ENCODE measurements at places on chromosomes 2 and 18.
A peak's percentile ranks its signal among the peaks of the same experiment; 100 is the strongest.

GRCh38 chr18:57915248-57915647 is 112.1 kb upstream of the ATP8B1 start:
- no peak for DNase-seq

GRCh38 chr2:118878531-118879149 is 31.2 kb upstream of the EN1 start:
- DNase-seq, result peak; percentile 50

DNA sequence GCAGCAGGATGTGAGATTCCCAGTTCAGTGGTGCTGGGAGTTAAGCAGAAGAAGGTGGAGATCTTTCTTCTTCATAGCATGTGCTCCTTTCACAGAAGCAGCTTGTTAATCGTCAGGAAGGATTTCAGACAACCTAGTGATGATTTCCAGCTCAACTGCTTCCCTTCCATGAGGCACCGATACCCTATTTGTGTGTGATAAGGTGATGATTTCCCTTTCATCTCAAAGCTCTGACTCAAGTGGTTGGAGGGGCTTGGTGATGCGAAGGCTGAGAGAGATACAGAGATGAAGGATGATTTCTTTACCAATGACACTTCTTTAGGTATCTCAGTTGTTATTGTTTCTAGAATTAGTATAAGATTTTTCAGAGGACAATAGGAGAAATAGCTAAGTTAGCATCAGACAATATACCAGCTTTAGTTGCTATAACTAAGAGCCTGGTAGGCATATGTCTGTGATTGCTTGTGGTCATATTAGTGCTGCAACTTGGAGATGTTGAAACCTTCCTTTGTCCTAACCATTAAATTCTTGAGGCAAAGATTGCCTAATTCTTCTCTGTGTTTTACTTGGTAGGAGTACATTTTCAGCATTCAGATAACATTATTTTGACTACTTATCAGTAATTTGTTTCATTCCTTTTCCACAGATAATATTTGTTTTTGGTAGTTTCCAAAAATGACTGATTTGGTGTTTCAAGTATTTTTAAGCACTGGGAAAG is 111.3 kb downstream of the PLCL1 start:
- DNase-seq, result no peak

DNA sequence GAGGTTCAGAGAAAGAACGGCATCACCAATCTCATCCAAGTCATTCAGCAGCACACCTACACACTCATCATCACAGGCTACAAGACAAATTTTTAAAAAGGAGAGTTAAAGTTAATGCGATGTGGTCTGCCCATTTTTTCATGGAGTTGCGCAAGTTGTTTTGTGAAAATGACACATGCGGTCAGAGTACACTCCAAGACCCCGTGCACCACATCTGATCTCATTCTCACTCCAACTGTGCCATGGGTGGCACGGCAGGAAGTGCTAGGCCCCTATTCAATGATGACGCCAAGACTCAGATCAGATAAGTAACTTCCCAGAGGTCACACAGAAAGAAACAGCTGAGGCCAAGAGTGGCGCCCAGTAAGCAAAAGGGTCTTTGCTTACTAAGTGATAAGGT is 119.8 kb downstream of the LAMA1 start:
- no peak for DNase-seq

DNA sequence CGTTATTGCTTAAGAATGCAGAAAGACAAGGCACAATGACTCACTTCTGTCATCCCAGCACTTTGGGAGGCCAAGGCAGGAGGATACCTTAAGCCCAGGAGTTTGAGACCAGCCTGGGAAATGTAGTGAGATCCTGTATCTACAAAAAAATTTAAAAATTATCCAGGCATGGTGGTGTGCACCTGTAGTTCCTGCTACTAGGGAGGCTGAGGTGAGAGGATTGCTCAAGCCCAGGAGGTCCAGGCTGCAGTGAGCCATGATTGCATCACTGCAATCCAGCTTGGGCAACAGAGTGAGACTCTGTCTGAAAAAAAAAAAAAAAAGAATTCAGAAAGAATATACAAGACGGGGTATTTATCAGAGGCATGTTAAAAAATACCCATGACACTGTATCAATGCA is 182.0 kb upstream of the SPOPL start:
- no peak for DNase-seq

GRCh38 chr2:227849906-227850305 is 21.5 kb upstream of the DAW1 start:
- DNase-seq, result no peak

DNA sequence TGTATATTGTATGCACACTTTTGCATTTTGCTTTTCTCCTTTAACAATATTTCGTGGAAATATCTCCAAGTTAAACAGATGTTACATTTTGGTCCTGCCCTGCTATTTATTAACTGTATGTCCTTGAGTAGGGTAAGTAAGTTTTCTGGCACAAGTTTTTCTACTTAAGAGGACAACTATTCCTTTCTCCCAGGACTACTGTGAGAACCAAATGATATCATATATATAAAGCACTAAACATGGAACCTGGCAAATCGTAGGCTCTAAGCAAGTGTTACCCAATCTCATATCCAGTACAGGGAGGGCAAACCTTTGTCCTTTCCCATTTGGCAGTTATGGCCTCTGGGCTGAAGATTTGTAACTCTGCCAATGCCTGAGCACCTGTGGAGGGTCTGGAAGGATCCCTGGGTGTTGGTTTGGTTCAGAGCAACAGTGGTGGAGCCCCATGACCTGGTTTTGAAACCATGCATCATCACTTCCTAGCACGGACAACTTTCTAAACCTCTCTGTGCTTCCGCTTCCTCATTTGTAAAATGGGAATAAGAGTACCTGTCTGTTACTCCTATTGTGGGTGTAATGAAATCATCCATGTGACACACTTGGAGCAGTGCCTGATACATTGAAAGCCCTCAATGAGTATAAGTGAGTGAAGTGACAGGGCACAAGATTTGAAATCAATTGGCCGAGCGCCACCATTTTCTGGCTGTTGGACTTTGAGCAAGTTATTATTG is 28.3 kb upstream of the ICOS start:
- DNase-seq, result no peak

GRCh38 chr2:19035238-19035637 is 323.2 kb downstream of the OSR1 start:
- DNase-seq, result no peak

- peak; percentile 31 for DNase-seq
Measured at GRCh38 chr2:98869272-98869641, 66.8 kb downstream of the CRACDL start.

DNA sequence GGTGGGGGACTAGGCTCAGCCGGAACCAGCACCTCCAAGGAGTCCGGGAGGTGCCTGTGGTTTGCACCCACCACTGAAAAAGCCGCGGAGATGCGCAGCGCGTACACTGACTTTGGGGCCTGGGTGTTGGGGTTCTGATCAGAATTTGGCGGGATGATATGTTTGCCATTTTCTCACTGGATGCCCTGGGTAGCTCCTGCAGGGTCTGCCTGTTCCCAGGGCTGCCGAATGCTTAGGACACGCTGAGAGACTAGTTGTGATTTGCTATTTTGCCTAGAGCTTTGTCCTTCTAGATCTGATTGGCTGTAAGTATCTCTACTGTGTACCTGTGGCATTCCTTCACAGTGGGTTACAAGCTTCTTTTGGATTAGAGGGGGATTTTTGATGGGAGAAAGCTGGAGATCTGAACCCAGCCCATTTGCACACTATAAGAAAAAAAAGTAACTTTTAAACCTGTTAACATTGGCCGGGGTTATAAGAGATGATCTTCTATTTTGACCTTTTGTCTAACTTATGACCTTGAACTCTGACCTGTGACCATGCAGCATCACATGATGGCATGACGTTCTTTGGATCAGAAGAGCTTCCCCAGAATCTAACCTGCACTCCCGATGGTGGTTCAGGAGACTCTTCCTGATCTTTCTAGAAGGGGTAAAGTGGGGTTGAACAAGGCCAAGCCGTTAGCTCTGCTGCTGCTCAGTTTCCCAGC is 1.6 kb downstream of the KCNE4 start:
- DNase-seq, result peak; percentile 89

- DNase-seq, result no peak
Measured at GRCh38 chr2:170409164-170409535, 231.2 kb downstream of the MYO3B start.

- no peak for DNase-seq
Measured at GRCh38 chr18:39198376-39198775, 1632.8 kb upstream of the CELF4 start.

DNA sequence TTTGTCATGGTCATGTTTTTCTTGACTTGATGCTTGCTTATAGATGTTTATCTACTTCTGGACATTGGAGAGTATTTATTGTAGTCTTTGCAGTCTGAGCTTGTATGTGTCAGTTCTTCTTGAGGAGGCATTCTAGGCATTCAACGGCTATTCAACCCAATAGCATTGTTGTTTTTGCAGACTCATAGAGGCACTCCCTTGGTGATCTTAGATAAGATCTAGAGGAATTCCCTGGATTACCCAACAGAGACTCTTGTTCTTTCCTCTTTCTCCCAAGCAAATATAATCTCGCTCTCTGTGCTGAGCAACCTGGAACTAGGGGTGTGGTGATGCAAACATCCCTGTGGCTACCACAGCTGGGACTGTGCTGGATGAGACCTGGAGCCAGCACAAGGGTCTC is 40.4 kb downstream of the SYT4 start:
- no peak for DNase-seq

- no peak for DNase-seq
Measured at GRCh38 chr2:210477496-210477895, 937 bp upstream of the LANCL1 start.

DNA sequence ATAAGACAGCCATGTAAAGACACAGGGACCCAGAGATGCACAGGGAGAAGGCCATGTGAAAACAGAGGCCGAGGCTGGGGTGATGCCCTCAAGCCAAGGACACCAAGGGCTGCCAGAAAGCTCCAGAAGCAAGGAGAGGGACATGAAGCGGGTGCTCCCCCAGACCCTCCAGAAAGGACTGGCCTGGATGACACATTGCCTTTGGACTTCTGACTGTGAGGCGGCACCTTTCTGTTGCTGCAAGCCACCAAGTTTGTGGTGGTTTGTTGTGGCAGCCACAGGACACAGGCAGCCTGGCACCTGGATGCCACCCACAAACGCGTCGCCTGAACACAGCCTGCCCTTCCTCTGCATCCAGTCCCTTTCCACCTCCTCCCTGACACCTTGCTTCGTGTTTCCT is 67.1 kb downstream of the RHOB start:
- DNase-seq, result no peak

DNA sequence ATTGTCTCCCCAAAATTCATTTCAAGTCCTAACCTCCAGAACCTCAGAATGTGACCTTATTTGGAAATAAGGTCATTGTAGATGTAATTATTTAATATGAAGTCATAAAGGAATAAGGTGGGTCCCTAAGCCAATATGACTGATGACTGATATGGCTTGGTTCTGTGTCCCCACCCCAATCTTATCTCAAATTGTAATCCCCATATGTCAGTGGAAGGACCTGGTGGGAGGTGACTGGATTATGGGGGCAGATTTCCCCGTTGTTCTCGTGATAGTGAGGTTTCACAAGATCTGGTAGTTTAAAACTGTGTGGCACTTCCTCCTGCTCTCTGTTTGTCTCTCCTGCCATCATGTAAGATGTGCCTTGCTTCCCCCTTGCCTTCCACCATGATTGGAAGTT is 43.0 kb upstream of the BCL11A start:
- DNase-seq, result peak; percentile 24

- DNase-seq, result no peak
Measured at GRCh38 chr18:61870151-61870550, 22.7 kb downstream of the RNF152 start.

DNA sequence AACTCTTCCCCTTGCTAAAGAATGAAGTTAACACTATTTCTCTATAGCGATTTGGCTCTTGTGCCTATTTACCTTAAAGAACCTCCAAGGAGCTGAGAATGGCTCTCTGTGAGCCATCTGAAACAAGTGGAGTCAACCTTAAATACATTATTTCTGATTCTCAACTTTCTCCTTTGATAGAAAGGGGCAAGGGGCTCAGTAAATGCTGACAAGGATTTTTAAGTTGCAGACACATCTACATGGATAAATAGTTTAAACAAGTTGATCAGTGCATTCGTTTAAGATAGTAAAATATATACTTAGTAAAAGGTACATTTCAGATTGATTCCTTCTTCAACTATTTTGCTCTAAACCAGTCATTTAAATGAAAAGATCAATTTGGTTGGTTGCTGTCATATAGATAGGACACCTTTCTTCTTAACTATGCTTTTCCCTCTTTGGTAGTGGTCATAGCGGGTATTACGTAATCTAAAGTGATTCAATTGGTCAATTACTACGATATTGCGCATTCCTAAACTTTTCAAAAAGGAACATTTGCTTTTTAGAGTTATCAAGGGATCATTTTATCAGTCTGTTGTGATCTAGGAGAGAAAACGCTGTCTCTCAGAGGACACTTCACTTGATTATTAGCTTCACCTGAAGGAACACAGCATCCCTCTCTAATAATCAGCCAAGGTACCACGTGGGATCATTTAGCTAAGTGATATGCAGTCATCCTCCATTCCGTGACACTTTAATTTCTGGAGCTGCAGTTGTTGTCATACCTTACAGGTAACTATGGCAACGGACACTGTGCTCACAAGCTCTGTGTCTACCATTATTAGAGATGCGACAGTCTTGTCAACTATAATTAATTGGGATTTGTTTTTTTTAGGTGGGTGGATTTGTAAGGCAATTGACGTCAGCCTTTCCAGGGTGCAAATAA is 50.9 kb upstream of the KCNE4 start:
- peak; percentile 24 for DNase-seq

GRCh38 chr2:120279708-120280107 is 27.1 kb downstream of the RALB start:
- DNase-seq, result no peak

GRCh38 chr2:64899081-64899865 is 89.9 kb upstream of the SLC1A4 start:
- no peak for DNase-seq

GRCh38 chr2:186309901-186310300 is 176.2 kb upstream of the ZC3H15 start:
- no peak for DNase-seq

DNA sequence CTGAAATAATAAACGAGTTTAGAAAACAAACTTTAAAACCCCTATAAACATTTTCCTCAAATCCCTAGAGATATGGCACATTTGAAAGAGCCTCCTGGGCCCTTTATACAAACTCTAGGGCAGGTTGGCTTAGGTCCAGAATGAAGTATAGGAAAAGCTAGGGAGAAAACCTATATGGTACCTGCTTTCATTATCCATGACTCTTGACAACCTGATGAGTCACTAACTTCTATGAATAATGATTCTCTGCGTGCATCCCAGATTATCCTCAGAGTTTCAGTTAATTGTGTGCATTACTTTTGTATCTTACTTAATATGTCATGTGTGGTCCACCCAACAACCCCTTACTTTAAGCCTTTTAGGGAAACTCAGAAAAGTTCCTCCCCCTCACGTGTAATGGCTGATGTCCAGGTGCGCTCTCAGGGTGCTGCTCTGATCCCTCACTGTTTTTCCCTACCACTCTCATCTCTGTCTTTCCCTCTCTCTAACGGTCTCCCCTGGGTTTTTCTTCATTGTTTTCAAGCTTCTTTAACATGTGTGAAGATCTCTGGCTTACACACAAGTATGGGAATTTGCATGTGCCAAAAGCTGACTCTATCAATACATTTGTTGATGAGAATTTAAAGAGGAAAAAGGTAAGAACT is 78.5 kb downstream of the LRP1B start:
- no peak for DNase-seq
